Fibroblast of skin of scalp (primary cell): ENCODE measurements at places on chromosomes 1 and 21.

- DNase-seq: no peak
These were observed 52.9 kb downstream of the ATP1A1 start for GRCh38 chr1:116425987-116426386.

- DNase-seq: no peak
These were observed 588.3 kb upstream of the PBX1 start for GRCh38 chr1:163970699-163971098.

DNA sequence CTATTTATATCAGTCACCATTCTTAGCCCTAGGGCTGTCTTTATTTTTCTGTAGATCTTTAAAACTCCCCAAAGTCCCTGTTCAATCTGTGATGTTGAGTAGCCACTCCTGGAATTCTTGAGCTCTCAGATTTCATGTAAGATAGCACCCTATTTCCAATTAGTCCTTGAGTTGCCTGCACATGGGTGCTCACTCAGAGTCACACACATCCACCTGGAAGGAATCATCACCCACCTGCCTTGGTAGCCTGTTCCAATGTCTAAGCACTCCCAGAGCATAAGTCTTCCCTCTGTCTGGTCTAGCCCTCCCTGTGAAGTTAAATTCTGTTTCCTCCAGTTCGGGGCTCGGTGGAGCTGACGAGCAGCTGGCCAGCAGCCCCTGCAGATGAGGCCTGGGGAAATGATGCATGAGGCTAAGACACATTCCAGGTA lies 14.7 kb upstream of the ATF3 start:
- DNase-seq: no peak

DNA sequence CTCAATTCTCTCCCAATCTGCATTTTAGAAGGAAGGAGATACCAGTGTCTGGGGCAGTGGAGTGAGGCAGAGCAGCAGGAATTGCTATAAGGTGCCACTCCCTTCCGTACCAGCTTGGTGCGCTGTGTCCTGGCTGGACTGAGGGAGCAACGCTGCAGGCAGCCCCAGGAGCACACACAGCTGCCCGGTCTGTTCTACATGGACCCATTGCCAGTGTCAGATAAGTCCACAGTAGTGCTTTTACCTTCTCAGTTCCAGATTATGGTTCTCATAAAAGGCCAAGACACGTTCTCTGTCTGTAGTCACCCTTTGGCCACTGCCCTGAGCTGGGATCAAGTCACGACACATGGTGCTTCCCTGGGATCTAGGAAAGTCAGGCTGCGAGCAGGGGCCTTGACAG lies 44.1 kb upstream of the BARHL2 start:
- no peak for DNase-seq

GRCh38 chr1:15456313-15456954 lies at the start of gene CELA2A:
Gene CELA2A, plus strand, starts transcription at chr1:15456732. Its CDS starts 22 bp downstream, at chr1:15456754.
- no peak for DNase-seq

- no peak for DNase-seq
These were observed 9.7 kb upstream of the CGN start for GRCh38 chr1:151501474-151501873.
